Uterus (tissue), 4 donors: ENCODE measurements at places on chromosomes 7 and 10. TPM values are rescaled to one million over a fixed set of nuclear protein-coding genes. Genes with fewer than 3 reads are reported as not detected.

Gene CCL24
- not detected for total RNA-seq

Gene ENO4
- 0.67 TPM for total RNA-seq

Gene TEX36
- 0.49 TPM for total RNA-seq

- H3K4me1 ChIP-seq: no peaks in the 10 kb centered on the region
- H3K27ac ChIP-seq: no peak overlapping the region
- DNase-seq: no peak
- no peaks in the 10 kb centered on the region for H3K27me3 ChIP-seq
Observed at GRCh38 chr7:103349805-103350204, 2.4 kb downstream of the PSMC2 start.

- H3K27me3 ChIP-seq: no peaks in the 10 kb centered on the region
- no peak overlapping the region for H3K4me3 ChIP-seq
Observed at GRCh38 chr7:130277763-130278643, 11.3 kb downstream of the CPA2 start.

- H3K27ac ChIP-seq: no peak overlapping the region
- H3K4me3 ChIP-seq: no peak overlapping the region
- H3K27me3 ChIP-seq: no peaks in the 10 kb centered on the region
Observed at GRCh38 chr10:123518765-123519164, 147.4 kb upstream of the GPR26 start.
